ENCODE measurements at places on chromosomes 5 and 9. TPM values are rescaled to one million over a fixed set of nuclear protein-coding genes. Genes with fewer than 3 reads are reported as not detected.

The GABBR2 gene
- 0.28 TPM for total RNA-seq

The MLANA gene
- not detected for total RNA-seq

The BSPRY gene
- total RNA-seq = 0.11 TPM

The OLFM1 gene
- 10.5 TPM for total RNA-seq

The AQP3 gene
- total RNA-seq = 24.4 TPM
